Foreskin melanocyte (primary cell): ENCODE measurements at places on chromosomes 5 and 9.

DNA sequence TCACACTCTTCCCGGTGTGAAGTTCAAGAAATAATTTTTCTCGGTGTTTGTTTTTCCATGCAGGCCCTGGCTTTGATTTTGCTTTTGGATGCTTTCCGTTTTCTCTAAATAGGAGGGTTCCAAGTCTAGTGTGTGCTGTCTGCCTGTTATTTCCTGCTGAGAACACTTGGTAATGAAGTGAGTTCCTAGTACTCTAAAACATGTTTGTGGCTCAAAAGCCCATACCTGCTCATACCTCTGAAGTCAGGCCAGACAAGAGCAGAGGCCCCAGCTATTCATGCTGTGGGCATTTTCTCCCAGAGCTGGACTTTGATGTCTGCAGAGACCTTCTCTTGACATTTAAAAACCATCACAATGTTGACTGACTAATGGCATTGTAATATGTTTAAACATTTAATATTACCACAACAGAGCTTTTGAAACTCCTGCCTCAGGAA lies 211.2 kb downstream of the GOLPH3 start:
- DNase-seq = no peak

DNA sequence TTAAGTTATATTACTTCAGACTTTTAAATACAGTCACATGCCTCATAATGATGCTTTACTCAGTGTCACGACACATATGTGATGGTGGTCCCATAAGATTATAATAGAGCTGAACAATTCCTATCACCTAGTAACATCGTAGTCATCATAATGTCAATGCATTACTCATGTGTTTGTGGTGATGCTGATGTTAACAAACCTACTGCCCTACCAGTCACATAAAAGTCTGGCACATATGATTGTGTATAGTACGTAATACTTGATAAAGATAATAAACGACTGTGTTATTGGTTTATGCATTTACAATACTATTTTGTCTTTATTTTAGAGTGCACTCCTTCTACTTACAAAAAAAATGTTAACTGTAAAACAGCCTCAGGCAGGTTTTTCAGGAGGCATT lies 103.7 kb downstream of the PAM start:
- no peak for DNase-seq

- DNase-seq = no peak
These were observed 150.5 kb downstream of the CDH6 start for GRCh38 chr5:31343946-31344345.

DNA sequence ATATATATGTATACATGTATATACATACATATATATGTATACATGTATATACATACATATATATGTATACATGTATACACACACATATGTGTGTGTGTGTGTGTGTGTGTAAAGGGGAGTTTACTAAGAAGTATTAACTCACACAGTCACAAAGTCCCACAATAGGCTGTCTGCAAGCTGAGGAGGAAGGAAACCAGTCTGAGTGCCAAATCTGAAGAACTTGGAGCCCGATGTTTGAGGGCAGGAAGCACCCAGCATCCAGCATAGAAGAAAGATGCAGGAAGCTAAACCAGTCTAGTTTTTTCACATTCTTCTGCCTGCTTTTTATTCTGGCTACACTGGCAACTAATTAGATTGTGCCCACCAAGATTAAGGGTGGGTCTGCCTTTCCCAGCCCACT lies 591.5 kb downstream of the PRR16 start:
- DNase-seq = no peak

DNA sequence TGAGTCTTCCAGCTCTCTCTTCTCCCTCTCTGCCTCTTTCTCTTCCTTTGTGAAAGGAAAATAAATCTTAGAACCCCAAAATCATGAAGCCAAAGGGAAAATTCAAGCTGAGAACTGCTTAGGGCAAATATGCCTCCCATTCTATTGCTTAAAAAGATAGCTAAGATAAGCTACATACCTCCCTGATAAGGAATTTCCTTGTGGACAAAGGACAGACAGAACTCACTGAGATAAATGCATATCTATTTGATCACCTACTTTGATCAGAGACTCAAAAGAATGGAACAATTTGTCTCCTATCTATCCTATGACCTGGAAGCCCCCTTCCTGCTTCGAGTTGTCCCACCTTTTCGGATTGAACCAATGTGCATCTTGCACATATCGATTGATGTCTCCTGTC lies 220.6 kb upstream of the NMUR2 start:
- no peak for DNase-seq
